Temporal lobe (tissue), 4 donors: ENCODE measurements at places on chromosomes 3 and 15. TPM values are rescaled to one million over a fixed set of nuclear protein-coding genes. Genes with fewer than 3 reads are reported as not detected.

Gene COL6A6
- 0.49 TPM for total RNA-seq

Gene GP5
- total RNA-seq: under 0.01 TPM

Gene PLA2G4B
- total RNA-seq: 3.7 TPM

Gene RPSA
- total RNA-seq: 976 TPM

Gene KBTBD13
- not detected for total RNA-seq

Gene RAD51
- 0.74 TPM for total RNA-seq

Gene RTP3
- total RNA-seq: not detected

Gene PLA2G4D
- not detected for total RNA-seq

Gene PGBD4
- 3.2 TPM for total RNA-seq

Gene SPINK8
- not detected for total RNA-seq

Gene ANKRD63
- total RNA-seq: 0.49 TPM

Gene NR2F2
- 4.4 TPM for total RNA-seq

Gene LRRIQ4
- total RNA-seq: 0.49 TPM

Gene CSPG5
- 111 TPM for total RNA-seq

Gene MTHFS
- 6.9 TPM for total RNA-seq

Gene PPM1L
- 78.4 TPM for total RNA-seq

Gene GOLGA6L9
- 7.9 TPM for total RNA-seq

Gene GOLGA6L26
- not detected for total RNA-seq

Gene ZBED2
- total RNA-seq: not detected

Gene SOX14
- total RNA-seq: not detected

Gene SCAANT1
- not detected for total RNA-seq

Gene CDHR4
- under 0.01 TPM for total RNA-seq

Gene POPDC2
- total RNA-seq: 1.5 TPM

Gene B4GALT4
- total RNA-seq: 7.4 TPM

Gene ARRDC4
- total RNA-seq: 39.6 TPM

Gene IL16
- 1.2 TPM for total RNA-seq

Gene SLC30A4
- total RNA-seq: 22.9 TPM

Gene ZNF35
- 17.7 TPM for total RNA-seq

Gene ADGRG7
- total RNA-seq: under 0.01 TPM

Gene RHOV
- 8.9 TPM for total RNA-seq

Gene DET1
- total RNA-seq: 7.9 TPM

Gene CFAP100
- total RNA-seq: 2.5 TPM

Gene CHRM5
- 1.2 TPM for total RNA-seq

Gene PEAK1
- 14.0 TPM for total RNA-seq

Gene CAMK2N2
- total RNA-seq: 3.0 TPM

Gene RPL22L1
- total RNA-seq: 12.5 TPM
